ENCODE measurements at places on chromosomes 3 and 15.

- no peak for DNase-seq
Observed at GRCh38 chr15:98827217-98827616, 178.9 kb downstream of the IGF1R start.

GRCh38 chr3:150765949-150766720 is 3.2 kb upstream of the SIAH2 start:
- no peak for DNase-seq

DNA sequence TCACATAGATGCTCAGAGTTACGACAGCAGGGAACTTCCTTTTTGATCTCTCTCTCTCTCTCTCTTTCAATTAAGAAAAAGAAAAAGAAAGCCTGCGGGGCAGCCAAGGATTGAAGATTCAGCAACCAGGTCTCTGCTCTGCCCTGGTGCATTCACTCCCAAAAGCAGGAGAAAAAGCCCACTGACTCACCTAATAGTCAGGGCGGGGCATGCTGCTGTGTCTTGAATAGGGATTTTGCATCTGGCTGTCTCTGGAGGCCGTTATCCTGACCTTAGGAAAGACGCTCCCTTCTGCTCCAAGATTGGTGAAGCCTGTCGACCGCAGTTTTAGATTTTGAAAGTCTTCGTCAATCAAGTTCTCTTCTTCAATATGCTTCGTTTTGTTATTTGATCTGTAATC is 20.8 kb upstream of the ITGB5 start:
- DNase-seq, result no peak

GRCh38 chr3:189588475-189589178 is 42.6 kb upstream of the TP63 start:
- DNase-seq, result peak; percentile 75

- DNase-seq, result no peak
Observed at GRCh38 chr3:10195366-10196089, 30.8 kb downstream of the IRAK2 start.

GRCh38 chr3:65924762-65925161 is 114.0 kb downstream of the MAGI1 start:
- no peak for DNase-seq

- DNase-seq, result no peak
Observed at GRCh38 chr3:22419261-22419660, 668.3 kb upstream of the ZNF385D start.
